ENCODE measurements at places on chromosomes 4 and X.

DNA sequence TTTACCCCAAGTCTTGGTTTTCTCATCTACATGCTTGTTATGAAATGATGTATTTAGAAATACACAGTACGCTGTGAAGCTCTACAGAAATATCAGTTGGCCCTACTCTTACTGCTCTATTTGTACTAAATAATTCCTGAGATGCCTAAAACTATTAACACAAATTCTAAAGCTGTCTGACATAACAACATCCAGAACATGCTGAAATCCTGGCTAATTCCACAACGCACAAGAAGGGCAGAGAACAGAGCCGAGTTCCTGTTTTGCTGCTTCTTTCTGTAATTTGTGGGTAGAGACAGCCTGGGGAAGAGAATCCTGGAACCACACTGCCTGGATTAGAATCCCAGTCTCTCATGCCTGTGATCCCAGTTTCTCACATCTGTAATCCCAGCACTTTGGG, 59.0 kb downstream of the ZNF827 start:
- DNase-seq, result no peak

GRCh38 chrX:23884427-23885024, 23.2 kb downstream of the APOO start:
- DNase-seq, result no peak

DNA sequence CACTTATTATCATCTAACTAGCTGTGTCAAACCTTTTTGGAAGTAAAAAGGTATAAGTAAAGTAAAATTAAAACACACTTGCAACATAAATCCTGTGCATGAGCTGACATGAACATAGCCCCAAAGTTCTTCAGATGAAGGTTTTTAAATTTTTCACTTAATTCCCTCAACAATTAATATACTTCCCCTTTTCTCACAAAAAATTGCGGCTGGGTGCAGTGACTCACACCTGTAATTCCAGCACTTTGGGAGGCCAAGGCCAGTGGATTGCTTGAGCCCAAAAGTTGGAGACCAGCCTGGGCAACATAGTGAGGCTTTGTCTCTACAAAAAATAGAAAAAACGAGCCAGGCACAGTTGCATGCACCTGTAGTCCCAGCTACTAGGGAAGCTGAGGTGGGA, 16.8 kb downstream of the RASGEF1B start:
- DNase-seq, result no peak

DNA sequence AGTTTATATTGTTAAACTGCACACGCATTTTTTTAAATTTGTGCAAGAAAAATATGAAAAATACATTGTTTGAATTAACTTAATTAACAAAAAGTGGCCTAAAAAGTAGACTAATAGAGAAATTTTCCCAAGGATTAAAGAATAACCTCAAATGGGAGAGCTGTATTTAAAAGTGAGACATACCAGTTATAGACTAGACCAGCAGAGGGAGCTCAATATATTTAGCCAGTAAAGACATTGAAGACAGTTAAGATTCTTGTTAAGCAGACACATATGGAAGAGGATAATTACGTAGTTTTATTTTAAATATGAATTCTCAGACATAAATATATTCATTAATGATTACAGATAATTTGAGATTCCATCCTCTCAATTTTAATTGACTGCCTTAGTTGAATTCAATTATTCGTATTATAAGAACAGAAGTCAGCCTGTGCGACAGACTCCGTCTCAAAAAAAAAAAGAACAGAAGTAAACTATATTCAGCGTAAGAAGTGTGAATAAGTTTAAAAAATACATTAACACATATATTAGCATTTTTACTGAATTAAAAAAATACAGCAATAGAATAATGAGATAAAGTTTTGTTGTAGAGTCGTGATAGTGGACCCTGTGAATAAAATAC, 64.8 kb downstream of the GLRA3 start:
- DNase-seq, result no peak

- DNase-seq, result no peak
Measured at GRCh38 chrX:17967888-17968287, 106.8 kb upstream of the RAI2 start.

DNA sequence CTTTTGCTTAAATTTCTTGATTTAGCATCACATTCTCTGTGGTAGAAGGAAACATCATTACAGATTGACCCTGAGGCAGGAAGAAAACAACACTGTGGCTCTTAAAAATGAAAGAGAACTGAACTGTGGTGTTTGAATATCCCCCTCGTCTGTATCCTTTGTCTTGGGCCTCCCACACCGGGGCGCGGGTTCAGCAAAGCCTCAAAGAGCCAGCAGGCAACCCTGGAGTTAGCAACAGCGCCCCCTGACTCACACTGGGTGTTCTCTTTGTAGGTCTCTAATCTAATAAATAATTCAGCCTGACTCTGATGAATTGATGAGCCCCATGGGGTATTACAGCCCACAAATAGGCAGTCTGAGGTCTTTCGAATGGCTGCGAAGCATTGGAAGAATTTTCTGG, 46.1 kb upstream of the CTSO start:
- DNase-seq, result no peak

DNA sequence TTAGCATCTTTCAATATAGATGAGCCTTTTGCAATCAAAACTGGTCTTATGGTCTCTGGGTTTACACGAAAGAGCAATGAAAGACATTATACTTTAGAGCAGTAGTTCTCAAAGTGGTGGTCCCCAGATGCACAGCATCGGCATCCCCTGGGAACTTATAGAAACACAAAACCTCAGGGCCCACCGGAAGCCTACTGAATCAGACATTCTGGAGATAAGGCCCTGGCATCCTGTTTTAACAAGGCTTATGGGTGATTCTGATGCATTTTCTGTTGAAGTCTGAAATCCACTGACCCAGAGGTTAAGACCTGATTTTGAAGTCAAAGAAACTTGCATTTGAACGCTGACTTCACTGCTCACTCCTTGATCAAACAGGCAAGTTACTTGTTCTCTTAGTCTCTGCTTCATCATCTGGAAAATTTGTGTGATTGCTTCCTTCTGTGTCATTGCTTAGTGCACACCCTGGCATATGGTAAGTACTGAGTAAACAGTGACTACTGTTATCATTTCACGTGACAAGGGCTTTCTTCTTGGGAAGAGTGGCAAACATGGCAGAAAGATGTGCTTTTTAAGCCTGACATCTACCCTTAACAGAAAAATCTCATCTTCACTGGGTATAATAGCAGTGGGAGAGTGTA, 14.5 kb downstream of the CHRNA9 start:
- DNase-seq, result no peak

DNA sequence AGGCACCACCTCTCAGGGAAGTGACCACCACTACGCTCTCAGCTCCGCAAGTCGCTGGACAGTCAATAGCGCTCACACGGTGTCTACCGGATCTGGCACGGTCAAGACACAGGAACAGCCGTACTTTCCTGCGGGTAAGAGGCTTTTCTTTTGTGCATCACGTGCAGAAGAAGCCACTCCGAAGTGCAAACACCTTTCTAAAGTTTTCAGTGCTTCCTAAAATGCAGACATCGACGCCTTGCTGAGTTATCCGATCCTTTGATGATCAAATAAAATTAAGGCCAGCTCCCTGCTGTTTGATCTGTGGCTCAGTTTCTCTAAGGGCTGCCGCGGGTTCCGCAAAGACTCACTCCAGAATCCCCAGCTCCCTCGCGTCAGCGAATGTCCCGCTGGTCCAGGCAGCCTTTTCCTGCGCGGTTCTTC, 71.8 kb downstream of the FBXO8 start:
- DNase-seq, result no peak

- DNase-seq, result no peak
Measured at GRCh38 chr4:47486231-47486673, 1.2 kb downstream of the ATP10D start.

GRCh38 chr4:140100771-140101170, 53.2 kb downstream of the MAML3 start:
- no peak for DNase-seq

- DNase-seq, result no peak
Measured at GRCh38 chrX:9884031-9884779, 83.0 kb upstream of the CLDN34 start.

GRCh38 chr4:153146031-153146430, 58.2 kb upstream of the TRIM2 start:
- DNase-seq, result no peak

DNA sequence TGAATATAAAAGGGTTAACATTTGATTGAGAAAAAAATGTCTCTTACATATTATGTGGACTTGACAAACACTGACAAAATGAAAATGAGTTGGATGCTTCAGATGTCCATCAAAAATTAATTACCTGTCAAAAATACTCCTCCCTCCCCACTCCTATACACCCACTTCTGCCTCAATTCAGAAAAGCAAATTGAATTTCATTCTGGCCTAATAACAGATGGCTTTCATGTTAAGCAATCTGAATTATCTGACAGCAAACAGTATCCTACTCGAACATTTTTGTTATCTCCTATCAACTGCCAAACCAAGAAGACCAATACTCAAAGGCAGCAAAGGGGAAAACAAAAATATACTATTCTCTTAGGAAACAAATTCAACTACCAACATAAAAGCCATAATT, 44.0 kb downstream of the ATP8A1 start:
- DNase-seq, result no peak

DNA sequence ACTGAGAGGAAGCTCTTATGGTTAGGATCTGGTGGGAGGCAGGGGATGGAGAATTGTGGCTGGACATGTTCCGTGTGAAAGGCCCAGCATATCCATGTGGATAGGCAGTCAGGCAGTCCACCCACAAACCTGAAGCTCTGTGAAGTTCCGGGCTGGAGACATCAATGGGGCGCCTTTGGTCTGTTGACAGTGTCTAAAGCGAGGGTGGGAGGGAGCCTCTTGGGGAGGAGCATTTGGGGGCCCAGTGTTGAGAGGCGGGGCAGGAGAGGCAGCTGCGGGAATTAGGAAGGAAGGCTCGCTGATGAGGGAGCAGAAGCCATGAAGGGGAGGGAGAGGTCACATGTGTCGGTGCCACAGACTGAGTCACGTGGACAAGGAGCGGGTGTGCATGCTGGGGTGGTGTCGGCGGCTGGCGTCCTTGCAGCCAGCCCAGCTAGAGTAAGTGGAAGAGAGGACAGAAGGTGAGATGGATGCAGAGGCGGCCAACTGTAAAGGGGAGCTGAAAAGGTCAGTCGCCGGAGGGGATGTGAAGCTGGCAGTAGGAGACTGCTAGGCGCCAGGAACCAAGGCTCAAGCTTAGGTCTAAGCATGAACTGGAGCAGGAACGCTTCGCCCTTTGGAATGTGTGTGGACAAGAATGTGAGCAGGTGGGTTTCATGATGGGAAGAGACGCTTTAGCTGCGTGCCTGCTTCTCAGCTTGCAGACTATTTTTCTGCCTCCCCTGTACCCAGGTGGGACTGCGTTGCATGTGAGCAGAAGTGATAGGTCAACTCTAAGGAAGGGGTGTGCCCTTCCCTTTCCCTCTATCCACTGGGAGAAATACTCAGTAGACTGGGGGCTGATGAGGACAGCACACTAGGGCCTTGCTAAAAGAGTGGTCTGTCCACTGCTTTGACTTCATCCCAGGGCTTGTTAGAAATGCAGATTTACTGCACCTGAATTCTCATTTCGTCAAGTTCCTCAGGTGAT, 44.0 kb upstream of the TLR2 start:
- DNase-seq, result no peak

GRCh38 chr4:159549098-159549518, 446.2 kb downstream of the RAPGEF2 start:
- DNase-seq, result no peak

All from stimulated activated CD4-positive, alpha-beta T cell treated with anti-CD3 and anti-CD28 coated beads, Interleukin-15, amount 100 ng/mL, for 48 hours (primary cell).